ENCODE measurements at places on chromosomes 5 and 9.

- no peak for DNase-seq
These were observed 116.1 kb downstream of the DCP2 start for GRCh38 chr5:113092683-113093082.

GRCh38 chr9:29714860-29715259 is 2141.6 kb upstream of the C9orf72 start:
- no peak for DNase-seq

DNA sequence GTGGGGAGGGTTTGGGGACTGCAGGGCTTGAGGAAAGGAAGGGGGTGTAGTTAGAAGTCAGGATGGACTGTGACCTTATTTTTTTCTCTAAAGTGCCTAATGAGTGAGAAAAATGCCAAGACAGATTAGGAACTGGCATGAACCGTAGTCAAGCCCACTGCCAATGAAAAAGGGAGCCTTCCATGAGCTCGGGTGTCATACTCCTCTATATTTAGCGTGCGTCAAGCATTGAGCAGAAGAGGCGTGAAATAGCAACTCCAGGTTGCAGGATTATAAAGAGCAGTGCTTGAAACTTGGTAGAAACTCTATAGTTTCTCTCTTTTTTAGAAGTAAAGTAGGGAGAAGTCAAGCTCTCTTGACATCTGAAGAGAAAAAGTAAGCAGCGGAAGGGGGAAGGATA is 1.8 kb downstream of the SGCD start:
- DNase-seq, result no peak

DNA sequence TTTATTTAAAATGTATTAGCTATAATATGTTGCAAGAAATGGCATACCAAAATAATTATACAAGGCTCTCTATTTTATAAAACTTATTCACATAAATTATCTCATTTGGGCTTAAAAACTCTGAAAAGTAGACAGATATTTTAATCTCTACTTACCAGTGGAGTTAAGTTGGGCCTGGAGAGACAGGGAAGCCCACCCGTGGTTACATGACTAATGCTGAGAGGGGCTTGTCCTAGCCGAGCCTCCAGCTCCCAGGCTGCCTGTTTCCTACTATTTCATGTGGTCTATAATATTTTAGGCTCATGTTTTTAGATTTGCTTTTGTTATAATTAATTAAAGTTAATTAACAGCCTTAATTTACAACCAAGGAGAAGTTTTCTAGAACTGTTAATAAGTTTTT is 20.9 kb upstream of the ASPN start:
- no peak for DNase-seq

DNA sequence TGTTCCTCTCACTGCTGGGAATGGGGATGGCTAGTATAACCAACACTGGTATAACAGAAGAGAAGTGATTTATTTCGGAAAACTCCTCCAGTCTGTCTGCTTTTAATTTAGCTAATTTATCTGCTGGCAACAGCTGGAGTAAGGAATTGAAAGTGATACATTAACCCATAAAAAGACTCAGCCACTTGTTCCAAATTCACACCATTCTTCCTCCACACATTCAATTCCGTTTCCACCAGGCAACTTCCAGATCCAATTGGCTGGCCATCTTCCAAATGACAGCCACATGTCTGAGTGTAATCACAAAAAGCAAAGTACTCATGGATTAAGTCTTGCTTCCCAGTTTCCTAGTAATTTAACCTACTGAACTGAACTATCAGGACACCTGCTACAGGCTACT is 77.1 kb upstream of the RETREG1 start:
- no peak for DNase-seq

- DNase-seq, result no peak
These were observed 299.9 kb downstream of the SPOCK1 start for GRCh38 chr5:137199201-137199600.

- no peak for DNase-seq
These were observed 45.4 kb downstream of the SPATA31C2 start for GRCh38 chr9:88092797-88093331.

- DNase-seq, result no peak
These were observed 4.5 kb downstream of the ABCA2 start for GRCh38 chr9:137023583-137023991.

GRCh38 chr5:74612045-74612444 is 28.5 kb downstream of the ENC1 start:
- no peak for DNase-seq

DNA sequence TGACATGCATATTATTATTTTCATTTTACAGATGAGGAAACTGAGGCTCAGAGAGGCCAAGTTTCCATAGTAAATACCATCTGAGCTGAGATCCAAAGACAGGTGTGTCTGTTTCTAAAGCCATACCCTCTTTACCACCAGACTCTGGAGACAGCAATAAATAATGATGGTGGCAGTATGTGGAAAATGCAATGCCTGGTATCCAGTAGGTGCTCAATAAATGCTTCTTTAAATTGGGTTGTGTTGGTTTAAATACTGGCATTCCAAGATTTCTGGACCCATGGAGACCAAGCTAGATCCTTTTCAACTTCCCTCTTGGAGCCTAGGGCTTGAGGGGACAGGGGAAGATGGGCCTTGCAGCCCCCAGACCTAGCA is 221.3 kb upstream of the MSX2 start:
- DNase-seq, result no peak

GRCh38 chr9:5582835-5583195 is 46.1 kb upstream of the RIC1 start:
- DNase-seq, result no peak

DNA sequence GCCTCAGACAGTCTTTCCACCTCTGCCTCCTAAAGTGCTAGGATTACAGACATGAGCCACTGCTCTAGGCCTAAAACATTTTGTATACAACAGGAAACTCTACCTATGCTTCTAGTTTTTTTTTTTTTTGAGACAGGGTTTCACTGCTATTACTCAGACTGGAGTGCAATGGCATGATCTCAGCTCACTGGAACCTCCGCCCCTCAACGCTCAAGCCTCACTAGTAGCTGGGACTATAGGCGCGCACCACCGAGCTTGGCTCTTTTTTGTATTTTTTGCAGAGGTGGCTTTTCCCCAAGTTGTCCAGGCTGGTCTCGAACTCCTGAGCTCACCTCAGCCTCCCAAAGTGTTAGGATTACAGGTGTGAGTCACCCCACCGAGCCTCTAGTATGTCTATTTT is 5.4 kb downstream of the HSPA9 start:
- DNase-seq, result no peak

DNA sequence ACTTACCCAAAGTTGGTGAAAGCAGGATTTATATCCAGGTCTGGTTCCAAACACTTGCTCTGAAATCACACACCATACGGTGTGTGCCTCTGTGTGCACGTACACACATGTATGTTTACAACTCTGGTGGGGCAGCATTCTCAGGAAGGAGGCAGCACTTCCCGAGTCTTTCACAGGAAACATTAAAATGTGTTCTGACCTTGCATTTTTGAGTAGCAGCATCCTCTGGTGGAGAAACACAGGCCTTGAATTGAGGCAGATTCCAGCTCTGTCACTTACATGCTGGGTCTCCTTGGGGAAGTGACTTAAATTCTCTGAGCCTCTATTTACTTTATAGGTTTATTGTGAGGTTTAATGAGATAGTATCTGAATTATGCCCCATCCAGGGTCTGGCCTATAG is 126.4 kb downstream of the RGS3 start:
- no peak for DNase-seq

- DNase-seq, result no peak
These were observed 15.1 kb downstream of the SHB start for GRCh38 chr9:38053697-38054461.

DNA sequence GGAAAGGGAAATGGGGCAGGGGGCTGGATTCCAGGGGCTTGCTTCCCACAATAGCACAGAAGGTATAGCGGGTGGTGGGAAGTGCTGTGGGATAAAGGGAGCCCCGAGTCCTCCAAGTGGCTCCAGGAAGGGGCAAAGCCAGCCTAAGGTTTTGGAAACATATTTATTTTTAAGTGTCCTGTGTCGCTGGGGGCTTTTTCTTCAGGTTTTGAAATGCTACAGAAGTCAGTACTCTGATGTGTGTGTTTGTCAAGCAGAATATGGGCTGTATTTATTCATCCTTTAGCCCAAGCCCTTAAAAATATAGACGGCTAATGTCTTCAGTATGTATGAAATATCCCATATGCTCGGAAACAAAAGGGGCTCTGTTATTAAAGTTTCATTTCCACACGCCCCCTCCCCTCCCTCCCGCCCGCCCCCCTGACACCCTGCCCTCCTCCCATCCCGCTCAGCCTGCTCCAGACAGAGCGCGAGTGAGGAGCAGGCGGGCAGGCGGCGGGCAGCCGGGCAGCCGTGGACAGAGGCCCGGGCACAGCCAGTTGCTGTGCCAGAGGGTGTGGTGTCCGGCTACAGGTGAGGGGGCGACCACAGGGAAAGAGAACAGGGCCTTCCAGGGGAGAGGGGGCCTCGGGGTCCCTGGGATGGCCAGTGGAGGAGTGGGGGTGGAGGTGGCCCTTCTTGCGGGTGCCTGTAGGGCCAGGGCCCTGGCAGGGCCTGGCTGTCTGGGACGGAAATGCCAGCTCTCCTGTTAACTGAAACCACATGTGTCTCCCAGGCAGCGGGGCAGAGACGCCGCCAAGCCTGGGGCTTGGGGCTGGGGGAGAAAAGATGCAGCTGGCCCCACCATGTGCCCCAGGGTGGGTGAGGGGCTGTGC is 39.6 kb upstream of the SYNPO start:
- no peak for DNase-seq

DNA sequence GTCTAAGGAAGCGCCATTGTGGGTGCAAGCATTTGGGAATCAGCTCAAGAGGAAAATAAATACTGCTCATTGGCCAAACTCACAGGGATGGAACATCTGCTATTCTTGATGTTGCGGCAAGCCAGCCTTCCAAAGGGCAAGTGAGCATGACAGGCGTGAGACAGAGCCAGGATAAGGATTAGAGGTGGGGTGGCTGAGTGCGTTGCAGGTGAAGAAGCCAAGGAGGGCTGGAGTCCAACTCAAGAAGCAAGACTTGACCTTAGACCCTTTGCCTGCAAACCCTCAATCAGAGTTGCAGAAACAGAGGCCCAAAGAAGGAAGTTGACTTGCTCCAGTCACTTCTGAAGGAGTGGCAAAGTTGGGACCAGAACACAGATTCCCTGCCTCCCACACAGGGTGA is 79.4 kb downstream of the WWC1 start:
- no peak for DNase-seq

- DNase-seq, result no peak
These were observed 607 bp downstream of the PRELID2 start for GRCh38 chr5:145834554-145834916.

DNA sequence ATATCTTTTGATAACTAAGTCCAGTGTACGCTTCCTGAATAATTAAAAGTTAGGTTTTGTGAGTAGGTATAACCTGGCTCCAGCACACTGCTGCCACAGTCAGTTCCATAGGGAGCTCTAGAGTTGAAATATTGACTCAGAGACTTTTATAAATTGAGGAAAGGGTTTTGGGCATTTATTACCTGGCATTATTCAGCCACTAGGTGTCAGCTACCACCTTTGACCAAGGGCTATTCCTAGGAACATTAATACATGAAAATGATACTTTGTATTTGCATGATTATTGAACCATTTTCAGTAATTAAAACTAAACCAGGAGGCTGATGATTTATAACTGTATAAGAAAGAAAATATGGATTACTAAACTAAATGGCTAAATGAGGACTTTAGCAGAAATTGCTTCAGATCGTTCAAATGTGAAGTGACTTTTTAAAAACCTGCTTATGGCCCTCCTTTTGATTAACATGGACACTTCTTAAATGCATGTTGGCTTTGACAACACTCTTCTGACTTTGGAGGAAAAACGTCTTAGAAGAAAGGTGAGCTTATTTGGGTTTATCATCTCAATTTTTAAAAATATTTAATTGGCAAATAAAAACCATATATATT is 83.0 kb downstream of the SMC2 start:
- DNase-seq, result no peak

DNA sequence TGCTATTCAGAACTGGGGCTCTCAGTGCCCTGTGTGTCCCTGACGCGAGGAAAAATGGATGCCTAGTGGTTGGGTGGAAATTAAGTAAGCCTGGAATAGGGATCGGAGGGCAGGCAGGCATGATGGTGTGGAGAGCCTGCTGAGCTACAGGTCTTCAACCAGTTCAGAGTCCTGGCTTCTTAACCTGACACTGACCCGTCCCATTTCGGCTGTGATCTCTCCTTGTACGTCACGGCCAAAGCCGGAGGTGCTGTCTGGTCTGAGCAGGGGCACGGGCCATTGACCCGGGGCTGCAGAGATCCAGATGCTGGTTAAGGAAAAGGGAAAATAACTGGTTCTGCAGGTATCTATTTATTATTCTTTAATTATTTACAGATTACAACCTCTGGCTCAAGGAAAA is 27.9 kb downstream of the RHOBTB3 start:
- DNase-seq, result no peak

DNA sequence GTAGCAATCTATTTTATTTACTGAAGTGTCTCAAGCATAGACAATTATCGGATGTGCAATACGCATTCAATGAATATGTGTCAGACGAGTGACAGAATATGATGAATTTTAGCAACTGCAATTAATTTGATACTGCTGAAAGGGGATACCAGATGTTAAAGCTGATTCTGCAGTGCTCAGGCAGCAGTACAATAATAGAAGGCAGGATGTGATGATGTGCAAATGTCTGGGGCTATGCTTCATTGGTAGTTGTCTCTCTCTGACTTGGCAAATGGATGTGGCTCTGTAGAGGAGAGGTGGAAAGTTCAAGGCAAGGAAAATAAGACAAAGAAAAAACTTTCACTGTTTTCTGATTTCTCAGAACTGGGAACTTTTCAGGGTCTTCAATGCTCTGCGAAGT is 721.2 kb downstream of the CDH18 start:
- DNase-seq, result no peak

- peak; percentile 53 for DNase-seq
These were observed at the start of gene CORO2A for GRCh38 chr9:98192503-98193335. Gene CORO2A (minus strand): TSS chr9:98192637. CDS start chr9:98157660, 34,977 bp downstream.

GRCh38 chr9:70439991-70440706 is 25.7 kb upstream of the KLF9 start:
- DNase-seq, result no peak

GRCh38 chr5:115948091-115948534 is 14.2 kb upstream of the LVRN start:
- DNase-seq, result no peak

- no peak for DNase-seq
These were observed 2.2 kb downstream of the TMEM141 start for GRCh38 chr9:136793086-136793946.

GRCh38 chr9:84832453-84832852 is 162.9 kb downstream of the NTRK2 start:
- DNase-seq, result no peak

- no peak for DNase-seq
These were observed 33.8 kb downstream of the SLC9A3 start for GRCh38 chr5:490116-491106.

- no peak for DNase-seq
These were observed 58.8 kb upstream of the RAI14 start for GRCh38 chr5:34597034-34598027.
